ENCODE measurements at places on chromosomes 5 and 9.

DNA sequence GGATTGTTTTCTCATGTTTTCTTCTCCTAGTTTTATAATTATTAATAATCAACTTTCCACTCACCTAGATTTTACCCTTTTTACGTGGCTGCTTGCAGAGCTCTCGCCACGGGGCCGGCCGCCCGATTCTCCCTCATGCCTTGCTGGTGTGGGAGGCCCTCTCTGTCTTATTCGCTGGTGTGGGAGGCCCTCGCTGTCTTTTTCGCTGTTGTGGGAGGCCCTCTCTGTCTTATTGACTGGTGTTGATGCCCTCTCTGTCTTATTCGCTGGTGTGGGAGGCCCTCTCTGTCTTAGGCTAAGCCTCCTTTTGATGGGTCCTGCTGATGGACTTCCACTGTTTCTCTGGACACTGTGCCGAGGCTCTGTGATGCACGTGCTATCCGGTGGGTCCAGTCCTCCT lies 161.3 kb upstream of the IRX2 start:
- ATAC-seq: no peak

DNA sequence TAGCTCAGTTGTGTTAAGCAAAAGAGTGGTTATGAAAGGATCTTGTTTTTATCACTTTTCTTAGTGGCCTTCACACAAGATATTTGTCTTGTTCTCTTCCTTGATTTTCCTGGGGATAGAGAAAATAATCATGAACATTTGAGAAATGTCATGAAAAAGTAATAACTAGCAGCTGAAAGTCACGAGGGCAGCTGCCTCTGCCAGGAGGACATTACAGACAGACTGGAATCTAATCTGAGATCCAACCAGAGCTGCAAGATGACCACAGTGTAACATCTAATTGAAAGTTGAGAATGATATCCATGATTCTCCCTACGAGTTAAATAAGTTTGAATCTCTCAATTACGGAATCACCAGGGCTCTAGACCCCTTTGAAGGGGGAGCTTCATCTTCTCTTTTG lies 274.9 kb downstream of the ARHGAP26 start:
- no peak for ATAC-seq

DNA sequence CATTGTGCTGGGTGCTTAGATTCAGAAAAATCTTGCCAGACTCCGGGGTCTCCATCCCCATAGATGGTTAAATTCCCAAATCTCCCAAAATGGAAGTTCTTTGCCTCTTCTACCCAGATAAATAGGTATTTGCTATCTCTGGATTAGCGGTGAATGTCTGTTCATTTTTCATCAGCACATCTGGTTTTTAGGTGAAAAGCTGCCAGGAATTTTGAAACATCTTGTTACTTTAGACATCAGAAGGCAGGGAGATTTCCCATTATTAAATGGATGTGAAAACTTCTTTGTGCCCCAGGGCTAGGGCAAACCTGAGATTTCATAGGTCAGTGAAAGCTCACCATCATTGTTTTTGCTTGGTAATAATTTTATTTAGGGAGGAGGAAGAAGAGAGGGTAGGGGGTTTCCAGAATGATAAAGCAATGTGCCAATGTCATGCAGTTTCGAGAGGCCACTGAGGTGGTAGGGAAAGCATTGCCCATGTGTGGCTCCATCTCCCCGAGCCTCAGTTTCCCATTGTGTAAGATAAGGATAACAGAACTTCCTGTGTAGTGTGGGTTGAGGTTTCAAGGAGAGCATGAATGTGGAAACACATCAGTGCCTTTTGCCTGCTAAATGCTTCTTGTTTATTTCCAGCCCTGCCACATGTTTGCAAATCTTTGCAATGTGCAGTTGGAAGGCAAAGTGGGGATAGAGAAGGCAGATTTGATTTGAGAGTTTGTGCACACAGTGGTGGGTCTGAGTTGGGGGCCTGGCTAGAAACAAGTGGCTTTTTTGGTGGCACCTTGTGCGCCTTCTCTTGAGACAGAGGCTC lies 147.2 kb upstream of the KLF4 start:
- ATAC-seq: no peak

GRCh38 chr5:6914347-6914746 lies 201.1 kb downstream of the TENT4A start:
- no peak for ATAC-seq

DNA sequence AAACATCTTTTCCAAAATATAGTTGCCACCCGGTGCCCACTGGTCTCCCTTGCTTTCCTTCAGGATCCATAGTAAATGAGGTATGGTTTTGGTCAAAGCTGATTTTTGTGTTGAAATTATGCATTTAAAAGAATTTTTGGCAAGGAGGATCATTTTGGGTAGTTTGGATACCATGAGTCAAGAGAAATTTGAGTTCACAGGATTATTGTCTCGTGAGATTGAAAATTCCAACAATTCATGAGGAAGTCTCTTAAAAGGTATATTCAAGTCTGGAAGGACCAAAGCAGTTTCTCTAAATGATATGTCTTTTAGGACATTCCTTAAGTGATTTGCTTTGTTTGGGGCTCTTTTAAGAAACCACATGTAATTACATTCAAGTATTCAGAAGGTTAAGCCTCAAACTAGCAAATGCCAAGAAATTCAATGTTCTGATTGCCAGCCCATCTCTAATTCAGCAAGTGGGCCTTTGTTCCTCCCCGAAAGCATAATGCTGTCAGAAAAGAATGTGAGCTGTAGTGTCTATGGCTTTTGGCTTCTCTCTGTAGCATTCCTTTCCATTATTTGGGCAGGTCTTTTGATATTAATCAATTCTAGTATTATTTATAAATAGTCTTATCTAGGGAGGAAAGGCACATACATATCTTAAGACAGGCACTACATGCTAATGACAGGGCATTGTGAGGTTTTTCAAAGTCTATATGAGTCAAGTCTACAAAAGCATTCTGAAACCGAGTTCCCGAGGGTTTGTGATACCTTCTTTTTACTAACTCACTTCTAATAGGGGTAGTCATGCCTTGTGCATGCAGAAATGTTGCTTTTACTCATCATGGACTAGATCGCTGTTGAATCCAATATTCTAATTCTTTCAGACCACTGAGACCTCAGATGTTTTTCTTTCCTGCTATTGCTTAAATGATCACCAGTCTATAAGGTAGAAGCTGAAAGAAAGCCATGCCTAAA lies 453.9 kb downstream of the ENC1 start:
- ATAC-seq: no peak

- no peak for ATAC-seq
Observed at GRCh38 chr5:166992108-166992507, 1299.3 kb upstream of the WWC1 start.

GRCh38 chr5:19891658-19892057 lies 96.3 kb downstream of the CDH18 start:
- no peak for ATAC-seq

DNA sequence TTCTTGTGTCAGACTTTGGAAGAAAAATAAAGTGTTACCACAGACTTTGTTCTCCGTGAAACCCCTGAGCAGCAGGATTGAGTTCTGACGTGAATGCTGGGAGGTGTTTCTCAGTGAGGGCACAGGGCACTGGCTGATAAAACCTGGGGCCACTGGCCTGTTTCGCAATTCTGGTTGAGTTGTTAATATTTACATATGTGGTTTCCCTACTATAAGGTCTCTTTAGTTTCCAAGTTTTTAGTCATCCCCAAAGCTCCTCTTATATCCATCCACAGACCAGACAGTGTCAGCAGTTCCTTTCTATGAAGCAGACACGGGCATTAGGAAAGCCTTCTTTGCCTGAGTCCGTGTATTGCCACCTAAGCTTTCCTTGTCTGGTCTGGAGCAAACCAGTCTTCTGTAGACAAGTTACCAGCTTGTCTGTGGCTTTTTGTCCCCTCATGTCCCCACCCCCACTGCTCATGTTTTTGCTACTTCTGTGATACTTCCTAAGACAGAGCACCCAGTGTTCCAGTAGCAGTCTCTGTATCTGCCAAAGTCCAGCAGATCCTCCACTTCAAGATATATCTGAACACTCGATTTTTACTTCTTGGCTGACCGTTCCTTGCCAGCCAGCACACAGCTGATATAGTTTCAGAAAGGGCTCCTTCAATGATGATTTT lies 42.0 kb downstream of the ACO1 start:
- ATAC-seq: no peak

DNA sequence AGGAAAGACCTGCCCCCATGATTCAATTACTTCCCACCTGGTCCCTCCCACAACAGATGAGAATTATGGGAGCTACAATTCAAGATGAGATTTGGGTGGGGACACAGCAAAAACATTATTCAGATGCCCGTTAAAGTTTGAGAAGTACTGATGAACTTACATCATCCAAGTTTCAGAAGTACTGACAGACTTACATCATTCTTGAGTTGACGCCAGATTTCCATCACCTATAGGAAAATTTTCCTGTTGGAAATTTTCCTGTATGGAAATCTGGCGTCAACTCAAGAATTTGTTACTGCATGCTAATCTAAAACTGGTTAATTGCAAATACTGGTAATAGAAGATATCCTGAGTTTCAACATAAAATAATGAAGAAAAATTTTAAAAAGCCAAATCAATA lies 975.9 kb downstream of the MAT2B start:
- no peak for ATAC-seq

DNA sequence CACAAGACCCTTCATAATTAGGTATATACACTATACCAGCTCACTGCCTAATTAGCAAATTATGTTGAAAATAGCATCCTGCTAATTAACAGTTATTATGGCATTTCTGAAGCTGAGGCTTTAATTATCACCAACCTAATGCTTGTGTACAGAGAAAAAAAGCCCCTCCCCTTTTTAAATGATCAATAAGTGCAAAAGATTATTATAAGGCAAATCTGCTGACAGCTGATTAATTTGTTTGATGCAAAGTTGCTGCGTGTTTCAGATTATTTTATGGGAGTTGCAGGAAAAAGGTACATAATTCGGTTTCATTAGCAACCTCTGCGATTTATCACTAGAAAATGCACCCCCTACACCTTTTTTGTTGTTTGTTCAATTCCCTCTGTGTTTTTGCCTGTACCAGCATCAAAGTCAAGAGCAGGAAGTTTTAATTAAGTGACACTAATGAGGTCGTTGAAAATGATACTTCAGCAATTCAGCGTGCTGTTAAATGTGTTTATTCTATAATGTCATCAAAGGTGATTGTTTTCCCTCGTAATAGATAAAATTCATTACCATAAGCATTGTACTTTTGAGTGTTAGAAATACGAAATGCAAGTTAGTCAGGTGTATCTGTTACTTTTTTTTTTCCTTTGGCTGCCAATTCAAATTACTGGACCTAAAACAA lies 170.0 kb downstream of the EBF1 start:
- no peak for ATAC-seq

DNA sequence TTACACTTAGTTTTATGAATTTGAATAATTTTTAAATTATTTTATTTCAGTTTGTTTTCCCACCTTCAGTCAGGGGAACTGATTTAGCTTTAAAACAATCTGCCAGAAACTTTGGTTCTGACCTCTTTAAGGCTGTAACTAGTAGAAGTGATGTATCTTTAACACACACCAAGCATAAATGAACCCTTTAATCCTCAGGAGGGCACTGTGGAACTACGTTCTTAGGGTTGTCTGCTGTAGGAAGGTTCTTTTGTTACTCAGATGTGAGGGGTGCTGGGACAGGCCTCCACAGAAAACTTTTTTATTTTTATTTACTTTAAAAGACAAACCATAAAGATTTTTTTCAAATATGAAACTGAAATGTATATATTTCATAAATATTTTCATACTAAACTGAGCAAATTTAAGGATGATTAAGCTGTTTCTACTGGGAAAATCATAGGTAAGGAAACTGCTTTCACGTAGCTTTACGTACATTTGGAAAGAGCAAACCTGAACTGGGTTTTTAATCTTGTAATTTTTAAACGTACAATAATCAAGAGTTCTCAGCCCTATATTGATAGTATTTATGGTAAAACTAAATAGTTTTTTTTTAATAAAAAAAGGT lies 5.3 kb downstream of the KLF4 start:
- peak; percentile 64 for ATAC-seq

- ATAC-seq: no peak
Observed at GRCh38 chr9:89714321-89714720, 109.5 kb downstream of the GADD45G start.

- ATAC-seq: no peak
Observed at GRCh38 chr9:77827104-77827784, 179.1 kb upstream of the GNA14 start.

DNA sequence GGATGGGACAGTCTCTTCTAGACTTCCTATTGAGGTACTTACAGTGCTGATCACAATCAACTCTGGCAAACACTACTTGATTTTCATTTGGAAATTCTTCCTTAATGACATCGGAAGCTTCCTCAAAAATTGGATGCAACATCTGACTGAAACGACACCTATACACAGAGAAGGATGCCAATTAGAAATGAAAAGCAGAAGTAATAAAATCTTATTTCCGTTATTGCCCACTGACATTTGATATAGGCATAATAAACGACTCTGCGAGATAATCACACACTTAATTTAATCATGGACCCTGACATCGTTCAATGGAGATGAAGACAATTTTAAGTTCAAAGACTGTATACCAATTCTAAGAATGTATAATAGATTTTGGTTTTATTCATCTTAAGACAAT lies 46.4 kb downstream of the ERP44 start:
- no peak for ATAC-seq

GRCh38 chr9:89213396-89213880 lies 34.8 kb upstream of the SHC3 start:
- no peak for ATAC-seq

- no peak for ATAC-seq
Observed at GRCh38 chr5:160616712-160617497, 195.2 kb downstream of the PTTG1 start.

DNA sequence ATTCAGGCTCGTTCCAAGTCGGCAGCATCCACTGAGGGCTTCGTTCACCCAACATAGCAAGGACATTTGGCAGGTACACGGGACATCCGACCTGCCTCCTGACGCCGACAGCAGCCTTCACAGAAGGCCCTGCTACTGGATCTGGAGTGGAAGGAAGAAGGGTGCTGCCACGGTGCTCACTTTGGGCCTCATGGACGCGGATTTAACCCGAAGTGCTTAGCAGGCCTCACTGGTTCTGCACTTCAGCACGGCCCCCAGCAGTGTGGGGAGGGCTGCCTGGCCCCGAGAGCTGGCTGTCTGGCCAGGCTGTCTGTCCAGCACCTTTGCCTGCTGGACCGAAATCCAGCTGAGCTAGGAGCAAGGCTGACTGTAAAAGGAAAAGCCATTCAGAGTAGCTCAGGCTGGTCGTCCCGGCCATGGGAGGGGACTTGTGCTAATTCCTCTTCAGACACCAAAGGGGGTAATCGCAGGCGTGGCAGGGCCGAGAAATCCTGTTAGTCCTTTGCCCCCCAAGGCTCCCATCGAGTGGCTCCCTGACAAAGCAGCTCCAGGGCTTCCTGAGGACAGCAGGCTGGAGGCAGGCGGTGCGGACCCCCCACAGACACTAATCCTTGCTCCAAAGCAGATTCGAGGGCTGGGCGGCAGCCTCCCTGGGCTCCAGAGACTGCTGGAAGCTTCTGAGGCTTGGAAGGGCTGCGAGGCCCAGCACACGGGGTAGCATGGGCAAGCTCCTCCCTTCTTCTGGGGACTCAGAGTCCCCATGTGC lies 11.1 kb upstream of the RXRA start:
- no peak for ATAC-seq

DNA sequence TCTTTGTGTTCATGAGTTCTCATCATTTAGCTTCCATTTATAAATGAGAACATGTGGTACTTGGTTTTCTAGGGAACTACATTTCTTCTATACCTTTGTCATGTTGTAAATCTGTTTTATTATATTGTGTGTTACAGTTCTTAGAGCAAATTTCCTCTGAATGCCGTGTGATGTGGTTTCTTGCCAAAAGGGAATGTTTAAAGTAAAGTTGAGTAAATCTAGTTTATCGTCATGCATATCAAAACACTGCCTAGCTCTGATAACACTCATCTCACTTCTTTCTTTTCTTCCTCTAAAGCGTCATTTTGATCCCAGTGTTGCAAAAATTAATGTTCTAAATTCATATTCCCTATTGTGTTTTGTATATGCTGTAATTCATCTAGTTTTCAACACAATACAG lies 295.4 kb upstream of the HAPLN1 start:
- ATAC-seq: no peak
